ENCODE measurements at places on chromosomes 5 and 9.
A peak's percentile ranks its signal among the peaks of the same experiment; 100 is the strongest.

DNA sequence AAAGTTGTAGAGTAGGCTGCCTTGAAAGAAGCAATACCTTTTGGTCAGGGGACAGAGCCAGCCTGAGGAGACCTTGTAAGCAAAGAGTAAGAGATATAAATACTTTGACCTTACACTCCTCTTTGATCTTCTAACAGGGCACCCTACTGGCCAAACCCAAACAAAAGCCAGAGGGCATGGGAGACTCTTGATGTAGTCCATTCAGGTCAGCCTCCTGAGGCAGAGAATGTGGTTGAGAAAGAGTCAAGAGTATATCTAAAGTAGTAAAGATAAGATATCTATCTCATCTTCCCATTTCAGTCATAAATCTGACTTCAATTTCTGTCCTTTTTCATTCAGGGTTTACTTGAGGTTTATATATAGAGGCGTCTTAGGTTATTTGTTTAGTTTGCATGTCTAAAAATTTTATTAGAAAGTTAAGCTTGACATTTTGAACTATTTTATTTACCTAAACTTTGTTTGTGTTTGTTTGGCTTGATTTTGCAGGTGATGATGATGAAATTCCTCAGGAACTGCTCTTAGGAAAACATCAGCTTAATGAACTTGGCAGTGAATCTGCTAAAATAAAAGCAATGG lies 125.7 kb downstream of the NIPBL start:
- peaks cover 3% of the 10 kb centered on the region for H3K36me3 ChIP-seq
- H3K4me3 ChIP-seq: no peak overlapping the region
- H3K4me1 ChIP-seq: no peaks in the 10 kb centered on the region
- H3K27me3 ChIP-seq: no peaks in the 10 kb centered on the region

DNA sequence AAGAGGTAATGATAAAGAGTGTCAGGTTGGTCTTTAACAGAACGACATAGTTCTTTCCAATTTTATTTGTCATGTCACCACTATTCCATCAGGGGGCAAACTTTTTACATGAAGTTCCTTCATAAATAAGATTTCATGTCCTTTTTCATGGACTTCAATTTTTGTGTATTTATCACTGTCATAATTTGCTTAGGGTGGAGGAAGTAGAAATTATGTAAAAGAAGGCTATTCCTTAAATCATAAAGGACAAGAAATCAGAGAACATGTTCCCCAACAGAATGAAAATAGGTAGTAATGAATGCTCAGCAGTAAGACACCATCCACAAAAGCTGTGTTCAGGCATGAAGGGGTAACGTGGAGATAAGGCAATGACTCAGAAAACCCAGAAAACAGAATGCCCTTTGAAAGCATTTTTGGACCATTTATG lies 72.7 kb downstream of the ZFAND5 start:
- H3K4me3 ChIP-seq: no peak overlapping the region
- peak; percentile 75 for DNase-seq
- peaks cover 2% of the 10 kb centered on the region for H3K4me1 ChIP-seq
- H3K36me3 ChIP-seq: no peaks in the 10 kb centered on the region

GRCh38 chr5:145768863-145769262 lies 66.3 kb downstream of the PRELID2 start:
- no peaks in the 10 kb centered on the region for H3K4me1 ChIP-seq
- H3K27me3 ChIP-seq: no peaks in the 10 kb centered on the region
- H3K36me3 ChIP-seq: no peaks in the 10 kb centered on the region
- H3K4me3 ChIP-seq: no peak overlapping the region
- DNase-seq: no peak

- no peaks in the 10 kb centered on the region for H3K4me1 ChIP-seq
- DNase-seq: no peak
- no peak overlapping the region for H3K27ac ChIP-seq
- peaks cover 11% of the 10 kb centered on the region for H3K27me3 ChIP-seq
Observed at GRCh38 chr9:35769763-35770162, 15.7 kb upstream of the MSMP start.

DNA sequence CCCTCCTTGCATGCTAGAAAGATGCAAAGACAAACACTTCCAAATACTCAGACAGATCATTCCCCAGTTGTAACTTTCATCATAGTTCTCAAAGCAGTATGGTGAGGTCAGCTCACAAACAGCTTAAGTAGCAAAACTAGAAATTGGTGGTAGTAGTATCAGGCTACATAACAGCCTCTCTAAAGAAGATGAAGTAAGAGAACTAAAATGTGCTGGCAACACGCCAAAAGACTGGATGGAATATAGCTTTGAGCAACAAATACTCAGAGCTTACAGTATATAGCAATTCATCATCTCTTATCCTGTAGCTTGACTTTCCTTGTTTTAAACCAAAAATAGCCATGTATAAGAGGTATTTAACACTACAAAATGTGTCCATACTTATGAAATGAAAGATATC lies 7.5 kb downstream of the PFDN1 start:
- H3K36me3 ChIP-seq: peaks cover 1% of the 10 kb centered on the region
- H3K4me3 ChIP-seq: no peak overlapping the region
- DNase-seq: peak; percentile 96
- no peaks in the 10 kb centered on the region for H3K27me3 ChIP-seq

DNA sequence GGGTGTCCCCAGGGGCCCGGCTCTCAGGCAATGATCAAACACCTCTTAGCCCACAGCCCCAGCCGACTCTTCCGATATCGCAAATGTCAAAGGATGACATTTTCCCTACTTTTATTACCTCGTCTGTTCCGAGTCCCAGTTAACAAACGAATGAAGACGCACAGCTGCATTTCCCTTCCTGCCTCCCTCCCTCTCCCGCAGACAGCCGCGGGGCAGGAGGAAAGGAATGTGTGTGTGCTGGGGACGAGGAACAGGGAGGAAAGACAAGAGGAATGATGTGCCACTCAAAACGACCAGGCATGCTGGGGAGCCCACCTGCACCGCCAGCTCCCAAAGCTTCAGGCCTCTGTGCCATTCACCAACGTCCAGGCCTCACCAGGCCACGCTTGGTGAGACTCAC lies 125.9 kb upstream of the SARDH start:
- no peaks in the 10 kb centered on the region for H3K27me3 ChIP-seq
- H3K36me3 ChIP-seq: peaks cover 4% of the 10 kb centered on the region
- no peak overlapping the region for H3K27ac ChIP-seq
- H3K4me1 ChIP-seq: no peaks in the 10 kb centered on the region
- H3K4me3 ChIP-seq: no peak overlapping the region

- H3K4me3 ChIP-seq: no peak overlapping the region
- H3K4me1 ChIP-seq: no peaks in the 10 kb centered on the region
- no peak for DNase-seq
- H3K27ac ChIP-seq: no peak overlapping the region
- no peaks in the 10 kb centered on the region for H3K36me3 ChIP-seq
Observed at GRCh38 chr5:53908757-53909156, 348.3 kb downstream of the NDUFS4 start.

GRCh38 chr5:10513501-10514442 lies 50.1 kb upstream of the ANKRD33B start:
- peak overlapping the region; percentile 63 for H3K27ac ChIP-seq
- H3K4me1 ChIP-seq: peaks cover 9% of the 10 kb centered on the region
- no peak overlapping the region for H3K4me3 ChIP-seq
- H3K27me3 ChIP-seq: no peaks in the 10 kb centered on the region
- DNase-seq: peak; percentile 95

GRCh38 chr9:136886610-136887597 lies 588 bp downstream of the TRAF2 start:
- peak; percentile 6 for DNase-seq
- H3K36me3 ChIP-seq: no peaks in the 10 kb centered on the region
- peaks cover 3% of the 10 kb centered on the region for H3K4me1 ChIP-seq
- H3K4me3 ChIP-seq: peak overlapping the region; percentile 84
- H3K27me3 ChIP-seq: no peaks in the 10 kb centered on the region
- H3K27ac ChIP-seq: peak overlapping the region; percentile 65

- DNase-seq: no peak
- H3K36me3 ChIP-seq: no peaks in the 10 kb centered on the region
- no peak overlapping the region for H3K4me3 ChIP-seq
- H3K4me1 ChIP-seq: no peaks in the 10 kb centered on the region
- no peaks in the 10 kb centered on the region for H3K27me3 ChIP-seq
- no peak overlapping the region for H3K27ac ChIP-seq
Observed at GRCh38 chr9:6845880-6846279, 88.1 kb downstream of the KDM4C start.

DNA sequence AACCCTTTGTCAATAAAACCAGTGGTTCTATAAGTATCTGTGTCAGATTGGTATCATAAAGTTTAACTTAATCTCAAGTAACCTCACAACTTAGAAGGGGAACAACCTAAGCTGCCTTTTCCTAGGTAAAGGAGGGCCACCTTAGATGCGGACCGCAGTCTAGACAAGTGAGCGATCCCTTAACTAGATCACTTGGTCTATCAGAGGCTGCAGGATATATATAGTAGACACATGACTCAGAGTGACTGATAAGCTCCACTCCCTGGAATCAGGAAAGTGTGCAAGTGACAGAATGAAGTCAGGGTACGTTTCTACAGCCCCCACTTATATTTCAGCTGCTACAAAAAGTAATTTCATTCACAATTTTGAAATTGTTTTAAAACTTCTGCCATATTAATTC lies 7.4 kb downstream of the REEP5 start:
- no peaks in the 10 kb centered on the region for H3K27me3 ChIP-seq
- peaks cover 15% of the 10 kb centered on the region for H3K4me1 ChIP-seq
- H3K4me3 ChIP-seq: no peak overlapping the region

GRCh38 chr5:123425431-123425830 lies 2.2 kb upstream of the CEP120 start:
- H3K27me3 ChIP-seq: no peaks in the 10 kb centered on the region
- no peak overlapping the region for H3K27ac ChIP-seq
- DNase-seq: no peak
- H3K4me1 ChIP-seq: no peaks in the 10 kb centered on the region

- no peaks in the 10 kb centered on the region for H3K36me3 ChIP-seq
- peaks cover 35% of the 10 kb centered on the region for H3K27me3 ChIP-seq
- no peak overlapping the region for H3K4me3 ChIP-seq
- peak; percentile 38 for DNase-seq
- H3K4me1 ChIP-seq: no peaks in the 10 kb centered on the region
- no peak overlapping the region for H3K27ac ChIP-seq
Observed at GRCh38 chr9:137168904-137169856, 671 bp downstream of the LRRC26 start.

DNA sequence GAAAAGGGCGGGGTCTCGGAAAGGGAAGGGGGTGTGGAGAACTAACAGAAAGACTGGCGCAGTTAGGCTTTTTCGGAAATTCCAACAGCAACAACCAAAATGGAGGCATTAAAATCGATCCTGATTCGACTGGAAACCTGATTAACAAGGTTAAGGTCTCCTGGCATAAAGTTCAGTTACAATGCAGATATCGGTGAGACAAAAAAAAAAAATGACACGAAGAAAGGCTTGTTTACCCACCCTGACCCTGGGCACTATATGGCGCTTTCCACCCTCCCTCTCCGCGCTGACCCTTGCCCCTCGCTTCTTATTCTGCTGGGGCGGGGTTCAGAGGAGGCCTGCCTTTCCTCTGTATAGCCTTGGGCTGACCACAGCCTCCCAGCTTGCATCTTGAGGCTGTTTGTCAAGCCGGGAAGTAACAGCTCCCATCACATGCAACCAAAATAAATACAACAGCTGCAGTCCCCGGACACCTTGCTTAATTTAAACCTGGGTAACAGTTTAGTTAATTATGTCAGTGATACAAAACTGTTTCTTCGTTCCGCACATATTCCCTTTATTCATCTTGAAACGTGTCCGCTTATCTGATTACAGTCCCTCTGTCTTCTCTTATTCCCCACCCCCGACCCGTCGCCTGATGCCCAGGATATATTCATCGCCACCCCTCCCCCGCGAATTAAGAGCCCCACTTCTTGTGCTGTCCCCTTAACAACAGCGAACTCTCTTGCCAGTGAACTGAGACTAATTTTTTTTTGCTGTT lies 795 bp upstream of the PJA2 start:
- peak overlapping the region; percentile 91 for H3K27ac ChIP-seq
- peak overlapping the region; percentile 40 for H3K4me3 ChIP-seq
- no peaks in the 10 kb centered on the region for H3K27me3 ChIP-seq
- peaks cover 10% of the 10 kb centered on the region for H3K4me1 ChIP-seq
- DNase-seq: peak; percentile 93
- no peaks in the 10 kb centered on the region for H3K36me3 ChIP-seq

DNA sequence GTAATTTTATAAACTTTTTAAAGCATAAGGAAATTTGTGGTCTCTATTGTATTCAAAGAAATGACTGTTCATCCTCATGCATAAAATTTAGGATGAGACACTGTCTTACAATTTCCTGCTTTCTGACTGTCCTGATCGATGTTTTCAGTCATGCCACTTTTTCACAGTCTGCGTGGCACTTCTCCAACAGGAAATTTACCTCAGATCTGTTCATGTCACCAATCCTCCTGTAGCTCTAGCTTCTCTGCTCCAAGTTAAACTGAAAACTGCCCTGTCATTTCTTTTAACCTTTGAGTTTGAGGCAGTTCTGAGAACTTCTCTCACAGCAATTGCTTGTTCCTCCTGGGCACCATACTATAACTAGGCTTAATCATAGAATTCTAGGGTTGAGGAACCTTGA lies 455.1 kb downstream of the EFNA5 start:
- H3K27me3 ChIP-seq: no peaks in the 10 kb centered on the region
- H3K36me3 ChIP-seq: no peaks in the 10 kb centered on the region
- H3K27ac ChIP-seq: no peak overlapping the region
- no peaks in the 10 kb centered on the region for H3K4me1 ChIP-seq
- no peak for DNase-seq

- H3K4me3 ChIP-seq: no peak overlapping the region
- peaks cover under 1% of the 10 kb centered on the region for H3K4me1 ChIP-seq
- H3K27ac ChIP-seq: no peak overlapping the region
- H3K36me3 ChIP-seq: no peaks in the 10 kb centered on the region
Observed at GRCh38 chr5:172597755-172598155, 43.3 kb upstream of the NEURL1B start.

DNA sequence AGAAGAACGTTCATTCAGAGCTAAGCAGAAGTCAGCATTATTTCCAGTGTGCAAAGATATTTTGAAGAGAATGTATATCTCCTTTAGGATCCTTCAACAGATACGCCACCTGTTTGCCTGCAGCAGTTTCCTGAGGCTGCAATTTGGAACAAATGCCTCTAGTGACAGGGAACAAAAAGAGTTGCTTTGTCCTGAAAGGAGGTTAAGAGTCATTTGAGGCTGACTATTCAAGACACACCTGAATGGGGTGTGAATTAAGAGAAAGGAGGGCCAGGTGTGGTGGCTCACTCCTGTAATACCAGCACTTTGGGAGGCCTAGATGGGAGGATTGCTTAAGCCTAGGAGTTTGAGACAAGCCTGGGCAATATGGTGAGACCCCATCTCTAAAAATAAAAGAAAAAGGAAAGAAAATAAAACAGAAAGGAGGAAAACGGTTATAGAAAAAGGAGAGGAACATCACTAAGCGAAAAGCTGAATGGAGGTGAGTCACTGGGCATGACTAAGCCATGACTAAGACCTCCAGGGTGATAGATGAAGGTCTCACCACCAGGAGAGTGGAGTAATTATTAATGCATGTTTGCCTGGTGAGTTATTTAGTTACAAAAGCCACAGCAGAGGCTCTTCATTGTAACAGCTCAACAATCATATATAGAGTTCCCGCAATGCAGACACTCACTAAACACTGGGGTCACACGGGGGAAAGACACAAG lies 255.2 kb upstream of the TNC start:
- H3K4me3 ChIP-seq: no peak overlapping the region
- H3K4me1 ChIP-seq: peaks cover 7% of the 10 kb centered on the region
- no peaks in the 10 kb centered on the region for H3K27me3 ChIP-seq
- H3K36me3 ChIP-seq: no peaks in the 10 kb centered on the region

- H3K4me1 ChIP-seq: no peaks in the 10 kb centered on the region
- H3K27me3 ChIP-seq: no peaks in the 10 kb centered on the region
- no peak overlapping the region for H3K4me3 ChIP-seq
- DNase-seq: no peak
- H3K36me3 ChIP-seq: no peaks in the 10 kb centered on the region
Observed at GRCh38 chr9:78133751-78134150, 102.1 kb upstream of the CEP78 start.

GRCh38 chr5:74786851-74787250 lies 19.8 kb downstream of the NSA2 start:
- H3K27me3 ChIP-seq: no peaks in the 10 kb centered on the region
- H3K4me1 ChIP-seq: no peaks in the 10 kb centered on the region
- DNase-seq: no peak
- no peak overlapping the region for H3K27ac ChIP-seq
- no peak overlapping the region for H3K4me3 ChIP-seq
- no peaks in the 10 kb centered on the region for H3K36me3 ChIP-seq
